ENCODE measurements at places on chromosomes 5 and 9. TPM values are rescaled to one million over a fixed set of nuclear protein-coding genes. Genes with fewer than 3 reads are reported as not detected.
A peak's percentile ranks its signal among the peaks of the same experiment; 100 is the strongest.

CDH18 gene
- polyA plus RNA-seq: 0.06 TPM

GRCh38 chr5:97142521-97143254 is at the start of gene LIX1:
Gene LIX1, minus strand, starts transcription at chr5:97142611. Its CDS starts 35 bp downstream, at chr5:97142576.
- peak; percentile 35 for DNase-seq

GRCh38 chr5:55429613-55430253 is 105.0 kb downstream of the PLPP1 start:
- no peak for DNase-seq

- no peak for DNase-seq
These were observed 1.9 kb upstream of the LPCAT1 start for GRCh38 chr5:1525624-1526189.

DNA sequence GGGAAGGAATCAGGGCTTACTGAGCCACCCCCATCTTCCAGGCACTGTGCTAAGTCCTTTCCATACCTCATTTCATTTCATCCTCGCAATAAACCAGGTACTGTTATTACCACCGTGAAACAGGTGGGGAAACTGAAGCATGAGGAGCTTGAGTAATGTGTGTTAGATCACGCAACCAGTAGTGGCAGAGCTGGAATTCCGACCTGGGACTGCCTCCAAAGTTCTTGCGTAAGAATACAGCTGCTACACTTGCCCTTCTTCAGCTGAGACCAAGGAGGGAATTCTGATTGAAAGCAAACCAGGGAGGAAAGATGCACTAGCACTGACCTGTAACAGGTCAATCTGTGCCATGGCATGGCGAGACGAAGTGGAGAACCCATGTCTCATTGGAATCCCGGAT is 113.4 kb upstream of the MSX2 start:
- no peak for DNase-seq
